Muscle of arm (tissue), 14 donors: ENCODE measurements at places on chromosomes 1 and 21. TPM values are rescaled to one million over a fixed set of nuclear protein-coding genes. Genes with fewer than 3 reads are reported as not detected.

The OLFM3 gene
- 0.32 TPM for polyA plus RNA-seq

The DNASE2B gene
- 0.19 TPM for polyA plus RNA-seq

The RNU1-4 gene
- not detected for polyA plus RNA-seq

The CCDC190 gene
- polyA plus RNA-seq: not detected

The ZFP69B gene
- 3.6 TPM for polyA plus RNA-seq

The PPIAL4G gene
- 0.15 TPM for polyA plus RNA-seq

The ERRFI1 gene
- 11.1 TPM for polyA plus RNA-seq

The SPRR2F gene
- polyA plus RNA-seq: not detected

The PCNX2 gene
- polyA plus RNA-seq: 2.7 TPM

The ADAM30 gene
- polyA plus RNA-seq: not detected

The ADGRL2 gene
- polyA plus RNA-seq: 124 TPM

The PRR9 gene
- polyA plus RNA-seq: not detected

The LRRC7 gene
- polyA plus RNA-seq: 14.5 TPM

The BNIPL gene
- polyA plus RNA-seq: 0.55 TPM

The MARK1 gene
- polyA plus RNA-seq: 12.9 TPM

The PODN gene
- polyA plus RNA-seq: 7.2 TPM

The BRDT gene
- polyA plus RNA-seq: not detected

The AQP10 gene
- not detected for polyA plus RNA-seq

The LRRC39 gene
- polyA plus RNA-seq: not detected

The VCAM1 gene
- polyA plus RNA-seq: 12.5 TPM

The KIAA0040 gene
- polyA plus RNA-seq: 16.8 TPM

The F13B gene
- not detected for polyA plus RNA-seq

The CHAF1B gene
- polyA plus RNA-seq: 5.3 TPM

The C1orf226 gene
- polyA plus RNA-seq: not detected

The AADACL4 gene
- polyA plus RNA-seq: not detected

The PTPN7 gene
- polyA plus RNA-seq: 0.92 TPM

The PYHIN1 gene
- polyA plus RNA-seq: 0.20 TPM

The MASP2 gene
- 4.6 TPM for polyA plus RNA-seq

The HECTD3 gene
- 34.8 TPM for polyA plus RNA-seq

The A3GALT2 gene
- not detected for polyA plus RNA-seq

The HAO2 gene
- 0.22 TPM for polyA plus RNA-seq

The IVNS1ABP gene
- 77.9 TPM for polyA plus RNA-seq

The AGTRAP gene
- 19.2 TPM for polyA plus RNA-seq

The CFAP74 gene
- 0.38 TPM for polyA plus RNA-seq

The GSTM1 gene
- 89.9 TPM for polyA plus RNA-seq

The SLAMF6 gene
- polyA plus RNA-seq: not detected

The ACOT11 gene
- polyA plus RNA-seq: not detected

The HPCAL4 gene
- 1.8 TPM for polyA plus RNA-seq

The NBPF19 gene
- 18.1 TPM for polyA plus RNA-seq

The CHI3L2 gene
- polyA plus RNA-seq: 0.99 TPM

The FBLIM1 gene
- polyA plus RNA-seq: 23.4 TPM

The SZRD1 gene
- polyA plus RNA-seq: 88.0 TPM

The MATN1 gene
- 1.4 TPM for polyA plus RNA-seq
